B cell (primary cell): ENCODE measurements at places on chromosomes 12 and 14.

DNA sequence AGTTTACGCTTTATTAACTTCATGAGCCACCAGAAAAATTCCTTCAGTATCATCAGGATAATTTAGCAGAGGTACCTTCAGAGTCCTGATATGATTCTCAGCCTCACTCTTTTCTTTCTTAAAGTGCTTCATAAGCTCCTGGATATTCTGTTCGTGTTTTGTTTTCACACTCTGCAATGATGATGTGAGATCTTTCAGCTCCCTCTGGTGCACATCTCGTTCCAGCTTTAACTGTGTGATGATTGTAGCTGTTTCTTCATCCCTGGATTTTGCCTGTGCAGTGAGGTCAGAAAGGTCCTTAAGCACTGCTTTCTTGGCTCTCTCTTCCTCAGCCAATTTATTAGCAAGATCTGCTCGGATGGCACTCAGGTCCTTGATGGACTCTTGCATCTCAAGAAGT is 156.7 kb downstream of the CEP128 start:
- no peaks in the 10 kb centered on the region for H3K27me3 ChIP-seq
- DNase-seq = no peak

GRCh38 chr14:96795109-96795828 is 1.9 kb upstream of the VRK1 start:
- no peak for DNase-seq
- no peak overlapping the region for H3K4me3 ChIP-seq
- H3K27me3 ChIP-seq = peaks cover 3% of the 10 kb centered on the region
- H3K36me3 ChIP-seq = no peaks in the 10 kb centered on the region
- H3K4me1 ChIP-seq = peaks cover 11% of the 10 kb centered on the region

- DNase-seq = no peak
- H3K27me3 ChIP-seq = no peaks in the 10 kb centered on the region
- H3K27ac ChIP-seq = no peak overlapping the region
These were observed 11.8 kb downstream of the CD163L1 start for GRCh38 chr12:7431993-7432685.

DNA sequence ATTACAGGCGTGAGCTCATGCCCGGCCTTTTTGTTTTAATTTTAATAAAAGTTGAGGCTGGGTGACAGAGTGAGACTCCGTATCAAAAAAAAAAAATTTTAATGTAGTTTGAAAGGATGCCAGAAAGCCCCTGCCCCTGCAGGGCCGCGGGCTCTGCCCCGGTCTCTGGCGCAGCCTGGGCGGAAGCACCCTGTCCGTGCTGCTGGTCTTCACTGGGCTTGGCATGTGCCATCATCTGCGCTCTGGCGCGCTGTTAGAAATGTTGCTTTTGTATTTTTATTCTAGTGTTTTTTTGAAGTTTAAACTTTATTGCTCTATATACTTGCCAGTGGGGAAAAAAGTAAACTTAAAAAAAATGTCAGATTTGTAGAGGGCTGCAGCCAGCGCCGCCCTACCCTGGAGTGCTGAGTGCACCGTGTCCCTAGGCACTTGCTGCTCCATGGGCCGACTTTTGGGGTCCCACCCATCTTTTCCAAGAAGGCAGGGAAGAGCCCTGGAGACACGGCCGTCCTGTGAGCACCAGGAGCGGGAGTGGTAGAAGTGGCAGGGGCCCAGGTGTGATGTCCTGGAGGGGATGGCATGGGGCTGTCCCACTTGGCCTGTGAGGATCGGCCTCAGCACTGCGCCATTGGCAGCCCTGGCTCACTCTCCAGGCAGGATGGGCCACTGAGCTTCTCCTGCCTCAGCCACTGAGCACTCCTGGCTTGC is 4.0 kb downstream of the MTA1 start:
- no peak overlapping the region for H3K4me3 ChIP-seq
- no peaks in the 10 kb centered on the region for H3K36me3 ChIP-seq
- H3K27ac ChIP-seq = no peak overlapping the region

- no peak for DNase-seq
- H3K4me1 ChIP-seq = peaks cover 15% of the 10 kb centered on the region
- H3K27me3 ChIP-seq = no peaks in the 10 kb centered on the region
- H3K27ac ChIP-seq = peak overlapping the region; percentile 43
- H3K4me3 ChIP-seq = peak overlapping the region; percentile 86
These were observed 446 bp upstream of the ZNF641 start for GRCh38 chr12:48351022-48351708.

DNA sequence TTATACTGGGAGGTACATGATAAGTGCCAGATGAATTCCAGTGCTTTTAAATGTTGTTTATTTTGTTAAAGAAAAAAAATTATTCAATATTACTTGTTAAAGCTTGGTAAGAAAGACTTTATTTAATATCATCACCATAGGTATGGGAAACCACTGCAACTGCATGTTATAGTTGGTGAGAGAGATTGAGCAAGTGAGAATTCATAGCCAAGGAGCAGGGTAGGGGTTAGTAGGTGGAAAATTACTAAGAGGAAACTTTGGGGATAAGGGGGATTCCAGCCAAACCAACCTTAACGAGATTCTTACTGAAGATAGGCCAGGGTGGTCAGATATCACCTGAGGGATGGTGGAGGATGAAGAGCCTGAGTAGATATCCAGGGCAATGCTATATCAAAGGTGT is 38.4 kb downstream of the SLC16A7 start:
- H3K4me3 ChIP-seq = no peak overlapping the region
- H3K4me1 ChIP-seq = peaks cover 5% of the 10 kb centered on the region
- no peak overlapping the region for H3K27ac ChIP-seq
- DNase-seq = no peak
- H3K27me3 ChIP-seq = no peaks in the 10 kb centered on the region

DNA sequence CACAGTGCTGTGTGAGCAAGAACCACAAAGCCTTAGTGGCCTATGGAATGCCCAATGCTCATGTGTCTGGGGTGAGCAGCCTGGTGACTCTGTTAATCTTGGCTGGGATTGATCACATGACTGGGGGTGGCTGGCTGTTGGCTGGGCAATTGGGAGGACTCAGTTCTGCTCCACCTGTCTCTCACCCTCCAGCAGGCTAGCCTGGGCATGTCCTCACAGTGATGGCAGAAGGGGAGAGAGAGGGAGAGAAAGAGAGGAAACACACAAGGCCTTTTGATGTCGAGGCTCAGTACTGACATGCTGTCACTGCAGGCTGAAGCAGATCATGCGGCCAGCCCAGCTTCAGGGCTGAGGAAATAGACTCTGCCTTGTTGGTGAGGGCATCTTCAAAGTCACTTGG is 136.8 kb downstream of the TBX5 start:
- H3K27me3 ChIP-seq = no peaks in the 10 kb centered on the region
- no peaks in the 10 kb centered on the region for H3K36me3 ChIP-seq
- H3K27ac ChIP-seq = no peak overlapping the region
- DNase-seq = no peak

- H3K36me3 ChIP-seq = no peaks in the 10 kb centered on the region
- H3K4me3 ChIP-seq = no peak overlapping the region
- no peak overlapping the region for H3K27ac ChIP-seq
- DNase-seq = peak; percentile 69
- H3K27me3 ChIP-seq = no peaks in the 10 kb centered on the region
These were observed 61.4 kb downstream of the VWF start for GRCh38 chr12:6062757-6063735.

DNA sequence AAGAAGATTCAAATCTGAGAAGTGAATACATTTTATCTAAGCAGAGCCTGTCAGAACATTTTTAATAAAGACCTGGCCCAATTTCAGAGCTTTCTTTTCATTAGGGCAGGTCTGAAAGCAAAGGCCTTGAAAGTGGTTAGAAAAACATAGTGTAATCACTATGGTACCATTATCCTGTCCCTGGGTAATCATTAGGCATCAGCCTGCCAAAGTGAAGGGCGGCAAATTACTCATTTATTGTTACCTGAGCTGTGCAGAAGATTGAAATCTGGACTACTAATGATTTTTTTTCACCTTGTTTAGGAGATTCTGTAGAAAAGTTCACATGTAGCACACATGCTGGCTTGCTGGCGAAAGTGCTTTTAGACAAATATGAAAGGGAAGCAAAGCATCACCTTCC is 92.6 kb upstream of the PRKD1 start:
- H3K4me3 ChIP-seq = no peak overlapping the region
- H3K27me3 ChIP-seq = no peaks in the 10 kb centered on the region

DNA sequence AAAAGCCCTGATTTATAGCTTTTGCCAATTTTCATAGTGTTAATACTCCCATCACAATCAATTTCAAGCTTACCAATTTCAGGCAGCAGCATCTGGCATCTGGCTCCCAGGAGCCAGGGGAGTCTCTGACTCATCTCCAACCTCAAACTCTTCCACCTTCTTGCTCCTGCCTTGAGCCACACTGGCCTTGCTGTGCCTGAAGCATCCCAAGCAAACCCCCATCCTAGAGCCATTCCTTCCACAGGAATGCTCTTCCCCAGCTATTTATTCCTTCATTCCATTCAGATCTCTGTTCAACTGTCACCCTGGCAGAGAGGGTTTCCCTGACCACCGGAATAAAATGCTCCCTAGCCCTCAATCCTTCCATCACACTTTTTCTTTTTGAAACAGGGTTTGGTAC is 13.9 kb upstream of the PPP1CC start:
- no peak for DNase-seq
- no peaks in the 10 kb centered on the region for H3K27me3 ChIP-seq
- H3K36me3 ChIP-seq = no peaks in the 10 kb centered on the region
- no peak overlapping the region for H3K4me3 ChIP-seq
